ENCODE measurements at places on chromosomes 2 and 18.
A peak's percentile ranks its signal among the peaks of the same experiment; 100 is the strongest.

DNA sequence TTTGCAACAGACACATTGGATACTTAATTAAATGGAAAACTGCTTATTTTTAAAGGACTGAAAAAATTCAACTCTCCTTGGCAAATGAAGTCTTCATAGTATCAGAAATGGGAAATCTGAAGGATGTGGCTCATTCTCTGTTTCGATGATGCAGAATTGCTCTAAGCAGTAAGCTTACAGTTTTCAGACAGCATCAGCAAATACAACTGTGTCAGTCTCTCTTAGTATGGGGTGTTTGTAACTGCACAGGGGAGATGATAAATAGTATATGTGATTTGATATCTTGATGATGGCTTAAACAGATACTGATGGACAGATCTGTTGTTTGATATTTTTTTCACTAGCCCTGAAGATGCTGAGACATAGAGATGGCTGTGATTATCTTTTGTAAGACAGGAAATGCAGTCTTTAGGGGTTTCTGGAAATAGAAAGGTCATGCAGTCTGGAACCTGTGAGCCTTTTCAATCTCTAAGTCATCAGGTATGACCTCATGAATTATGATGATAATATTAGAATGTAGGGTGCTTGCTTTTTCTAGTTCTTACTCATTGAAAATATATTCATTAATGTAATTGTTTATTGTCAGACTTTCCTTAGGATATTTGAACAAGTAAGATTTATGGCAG, 84.2 kb downstream of the SLC4A10 start:
- DNase-seq, result no peak

DNA sequence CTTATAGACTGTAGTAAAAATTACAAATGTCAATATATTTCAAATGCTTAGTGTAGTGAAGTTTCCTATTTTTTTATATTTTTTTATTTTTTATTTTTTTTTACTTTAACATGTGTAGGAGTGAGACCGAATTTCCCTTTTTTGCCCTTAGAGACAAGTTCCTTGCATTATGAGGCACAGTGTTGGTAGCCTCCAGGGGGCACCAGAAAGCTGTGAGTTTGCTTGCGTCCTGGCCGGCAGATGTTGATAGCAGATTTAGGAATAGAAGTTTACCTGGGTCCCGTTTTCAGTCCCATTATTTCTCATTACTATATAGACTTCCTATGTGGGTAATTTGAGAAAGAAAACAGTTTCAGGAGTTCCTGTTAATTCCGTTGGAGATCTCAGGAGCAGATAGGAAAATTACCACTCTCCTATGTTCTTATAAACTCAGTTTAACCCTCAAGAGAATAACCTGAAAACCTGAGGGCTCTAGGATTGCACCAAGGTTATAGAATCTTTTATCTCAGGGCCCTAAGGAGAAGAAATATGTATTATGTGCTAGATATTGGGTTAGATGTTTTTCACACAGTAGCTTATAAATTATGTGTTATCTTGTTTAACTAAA, 157.5 kb upstream of the SESTD1 start:
- DNase-seq, result peak; percentile 15

- DNase-seq, result no peak
Measured at GRCh38 chr2:8457699-8458502, 224.0 kb upstream of the ID2 start.

GRCh38 chr2:144208924-144209323, 311.0 kb downstream of the ZEB2 start:
- DNase-seq, result no peak

- DNase-seq, result no peak
Measured at GRCh38 chr18:33421225-33421624, 19.3 kb downstream of the CCDC178 start.

DNA sequence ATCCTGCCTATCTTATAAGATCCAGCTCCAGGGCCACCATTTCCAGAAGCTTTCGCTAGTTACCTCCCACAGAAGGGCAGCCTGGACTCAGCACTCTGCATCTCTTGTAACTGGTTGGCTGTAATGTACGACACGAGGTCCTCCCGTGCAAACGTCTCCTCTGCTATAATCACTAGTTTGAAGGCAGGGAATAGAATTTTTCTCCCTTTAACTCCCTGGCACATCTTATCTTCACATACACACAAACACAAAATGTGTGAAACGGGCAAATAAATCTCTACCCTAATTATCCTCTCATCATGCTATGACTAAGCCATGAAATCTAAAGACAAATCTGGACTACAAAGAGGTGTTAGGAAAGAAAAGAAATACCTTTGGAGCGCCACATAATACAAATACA, 36.8 kb downstream of the RNU4ATAC start:
- DNase-seq, result no peak

GRCh38 chr2:74186038-74186437, 7.4 kb upstream of the MOB1A start:
- DNase-seq, result no peak

GRCh38 chr2:47519147-47519537, 116.2 kb downstream of the MSH2 start:
- no peak for DNase-seq

DNA sequence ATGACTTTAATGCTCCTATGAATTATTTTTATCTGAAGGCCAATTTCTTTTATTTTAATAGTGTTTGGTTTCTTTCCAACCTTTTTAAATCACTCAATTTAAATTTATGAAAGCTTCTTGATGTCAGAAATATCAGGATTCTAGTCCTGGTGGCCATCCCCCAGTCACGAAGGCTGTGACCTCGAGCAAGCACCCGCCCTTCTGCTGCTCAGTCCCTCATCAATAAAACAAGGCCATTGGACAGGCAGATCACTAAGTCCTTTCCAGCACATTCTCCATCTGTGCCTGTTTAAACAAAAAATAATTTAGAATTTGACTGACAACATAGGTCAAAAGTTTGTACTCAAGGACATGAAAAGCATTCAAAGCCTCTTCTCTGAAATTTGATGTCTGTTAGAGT, 483.6 kb upstream of the VRK2 start:
- DNase-seq, result no peak

DNA sequence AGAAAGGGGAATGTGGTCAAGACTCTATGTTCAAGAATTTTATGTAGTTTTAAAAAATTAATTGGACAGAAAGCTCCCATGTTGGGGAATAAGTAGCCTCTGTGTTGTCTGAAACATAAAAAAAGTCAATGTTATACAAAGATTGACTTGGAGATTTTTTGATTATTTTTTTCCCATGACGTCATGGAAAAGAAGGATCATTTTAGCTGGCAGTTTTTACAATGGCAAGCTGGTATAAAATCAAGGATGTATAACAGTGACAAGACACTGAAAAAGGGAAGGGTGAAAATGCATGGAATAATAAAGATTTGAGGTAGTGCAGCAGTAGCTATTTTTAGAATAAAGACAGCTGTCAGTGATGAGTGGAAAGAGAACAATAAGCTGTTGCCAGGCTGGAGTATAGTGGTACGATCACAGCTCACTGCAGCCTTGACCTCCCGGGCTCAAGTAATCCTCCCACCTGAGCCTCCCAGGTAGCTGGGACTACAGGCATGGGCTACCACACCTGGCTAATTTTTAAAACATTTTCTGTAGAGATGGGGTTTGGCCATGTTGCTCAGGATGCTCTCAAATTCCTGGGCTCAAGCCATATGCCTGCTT, 9.2 kb downstream of the SLC39A10 start:
- DNase-seq, result no peak

DNA sequence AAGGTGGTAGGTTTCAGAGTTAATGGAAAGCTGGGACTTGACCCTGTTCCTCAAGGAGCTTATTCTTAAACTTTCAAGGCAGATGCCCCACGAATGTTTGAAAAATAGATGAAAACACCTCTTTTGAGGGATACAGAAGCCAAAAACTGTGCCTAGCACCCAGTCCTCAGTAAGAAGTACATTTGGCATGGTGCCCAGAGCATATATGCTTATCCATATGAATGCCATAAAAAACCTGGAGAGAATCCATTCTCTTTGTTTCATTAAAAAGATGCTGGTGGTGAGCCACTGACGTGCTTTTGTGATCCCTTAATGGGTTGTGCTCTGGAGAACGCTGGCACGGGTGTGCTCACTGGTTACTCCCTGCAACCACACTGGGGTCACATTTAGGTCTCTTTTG, 69.0 kb downstream of the IL1R2 start:
- DNase-seq, result no peak

- DNase-seq, result no peak
Measured at GRCh38 chr18:58730618-58731017, 59.4 kb downstream of the MALT1 start.

GRCh38 chr2:118473846-118474540, 373.5 kb downstream of the EN1 start:
- DNase-seq, result no peak

- no peak for DNase-seq
Measured at GRCh38 chr2:17620280-17620679, 79.8 kb downstream of the VSNL1 start.

GRCh38 chr2:158786897-158787296, 8.2 kb upstream of the DAPL1 start:
- DNase-seq, result no peak

Measured in T-helper 1 cell (primary cell).